Stimulated activated CD4-positive, alpha-beta T cell treated with anti-CD3 and anti-CD28 coated beads, Interleukin-15, amount 100 ng/mL, for 1 hour (primary cell): ENCODE measurements at places on chromosomes 7 and 10.

- DNase-seq: no peak
These were observed 29.8 kb downstream of the NRP1 start for GRCh38 chr10:33304423-33305225.

DNA sequence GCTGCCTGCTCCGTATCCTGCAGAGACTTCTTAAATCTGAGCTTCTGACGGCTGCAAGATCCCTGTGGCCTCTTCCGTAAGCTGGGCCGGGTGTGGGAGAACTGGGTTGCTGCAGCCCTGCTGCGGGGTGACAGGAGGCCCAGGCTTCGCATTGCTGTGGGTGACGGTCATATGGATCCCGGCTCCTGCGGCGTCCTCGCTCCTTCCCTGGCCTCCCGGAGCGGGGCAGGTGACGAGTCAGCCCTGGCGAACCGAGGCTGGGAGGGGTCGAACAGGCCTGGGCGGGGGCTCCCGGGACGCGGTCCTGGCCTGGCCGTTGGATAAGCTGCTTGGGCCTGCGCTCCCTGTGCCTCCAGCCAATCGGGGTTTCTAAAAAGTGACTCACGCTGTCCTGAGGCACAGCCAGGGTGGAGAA is 7.8 kb upstream of the UBE2D1 start:
- no peak for DNase-seq

GRCh38 chr10:120415709-120416330 is 41.2 kb upstream of the PLPP4 start:
- DNase-seq: no peak

DNA sequence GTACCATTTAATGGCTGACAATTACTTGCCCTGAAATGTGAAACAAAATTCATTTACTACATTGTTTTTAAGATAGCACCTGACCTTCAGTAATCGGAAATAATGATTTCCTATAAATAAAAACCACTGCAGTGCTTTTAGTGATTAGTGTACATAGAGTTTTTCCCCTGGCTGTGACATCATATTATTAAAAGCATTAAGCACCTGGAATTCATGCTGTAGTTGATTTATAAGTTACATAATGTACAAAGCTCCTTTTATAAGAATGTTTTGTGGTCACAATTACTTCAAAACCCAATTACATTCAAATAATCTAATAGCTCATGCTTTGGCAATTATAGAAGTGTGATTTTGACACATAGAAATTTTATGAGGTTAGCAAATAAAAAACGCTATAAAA is 44.3 kb upstream of the EIF4H start:
- no peak for DNase-seq

- DNase-seq: no peak
These were observed 138.7 kb upstream of the ADO start for GRCh38 chr10:62665771-62666170.

DNA sequence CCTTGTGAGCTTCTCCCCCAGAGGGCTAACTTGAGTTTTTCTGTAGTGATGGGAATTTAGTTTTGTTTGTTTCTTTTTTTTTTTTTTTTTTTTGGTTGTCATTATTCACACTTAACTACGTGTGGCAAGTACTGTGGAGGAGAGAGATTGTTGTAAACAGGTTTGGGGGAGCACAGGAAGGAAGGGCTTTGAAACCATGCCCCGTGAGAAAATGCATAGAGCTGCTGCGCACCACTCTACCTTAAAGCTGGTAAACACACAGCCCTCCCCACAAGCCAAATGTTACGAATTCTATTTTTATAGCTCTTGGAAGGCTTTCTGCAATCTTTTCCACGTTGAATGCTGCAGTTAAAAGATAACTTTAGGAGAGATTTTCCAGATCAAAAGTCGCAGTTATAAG is 76.2 kb downstream of the ZNF22 start:
- DNase-seq: no peak

DNA sequence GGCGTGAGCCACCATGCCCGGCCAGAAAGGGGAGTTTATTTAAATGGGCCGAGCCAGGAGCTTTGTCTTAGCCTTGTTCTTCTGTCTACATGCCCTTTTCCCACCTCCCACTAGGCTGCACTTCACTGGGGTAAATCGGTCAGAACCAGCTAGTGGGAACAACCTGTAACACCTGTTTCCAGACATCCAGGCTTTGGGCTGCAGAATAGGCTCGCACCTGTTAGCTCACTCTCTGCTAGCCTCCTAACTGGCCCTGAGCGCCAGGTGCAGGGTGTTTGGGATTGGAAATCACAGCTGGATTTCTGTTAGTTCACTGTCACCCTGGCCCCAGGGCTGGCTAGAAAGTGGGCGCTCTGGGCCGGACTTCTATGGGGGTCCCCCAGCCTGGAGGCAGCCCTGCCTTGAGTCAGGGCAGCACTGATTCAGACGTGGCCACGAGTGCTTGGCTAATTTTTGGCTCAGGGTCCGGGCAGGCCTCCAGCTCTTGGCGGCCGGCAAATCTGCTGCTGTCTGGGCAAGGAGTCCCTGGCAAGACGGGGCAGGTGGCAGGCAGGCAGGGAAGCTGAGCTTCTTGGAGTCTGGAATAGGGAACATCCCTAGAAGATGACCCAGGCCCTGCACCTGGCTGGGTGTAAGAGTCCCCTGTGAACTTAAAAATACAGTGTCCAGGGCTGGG is 48.6 kb downstream of the GTF2IRD1 start:
- DNase-seq: no peak

DNA sequence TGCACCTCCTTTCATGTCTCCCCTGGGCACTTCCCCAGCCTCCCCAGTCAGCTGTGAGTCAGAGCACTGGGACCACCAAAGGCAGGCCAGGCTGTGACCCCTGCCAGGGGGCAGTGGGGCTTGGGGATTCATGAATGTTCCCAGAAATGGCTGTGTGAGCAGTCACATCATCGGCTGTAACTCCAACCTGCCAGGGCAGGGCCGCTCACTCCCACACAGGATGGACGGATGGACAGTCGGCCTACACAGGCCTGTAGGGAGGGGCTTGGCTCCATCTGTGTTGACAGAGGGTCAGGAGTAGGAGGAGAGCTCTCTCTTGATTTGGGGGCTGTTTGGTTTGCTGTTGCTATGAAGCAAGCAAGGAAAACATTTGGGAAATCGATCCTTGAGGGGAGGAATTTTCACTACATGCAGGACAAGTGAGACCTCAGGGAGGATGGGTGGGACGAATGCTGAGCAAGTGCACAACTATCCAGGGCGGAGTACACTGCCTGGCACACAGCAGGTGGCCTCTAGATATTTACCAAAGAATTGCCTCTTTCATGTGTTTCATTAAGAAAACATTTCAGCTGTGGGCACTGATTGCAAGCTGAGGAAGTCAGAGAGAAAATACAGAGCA is 2.9 kb upstream of the IGFBP1 start:
- no peak for DNase-seq

- no peak for DNase-seq
These were observed 77.0 kb upstream of the GPR22 start for GRCh38 chr7:107392830-107393229.

DNA sequence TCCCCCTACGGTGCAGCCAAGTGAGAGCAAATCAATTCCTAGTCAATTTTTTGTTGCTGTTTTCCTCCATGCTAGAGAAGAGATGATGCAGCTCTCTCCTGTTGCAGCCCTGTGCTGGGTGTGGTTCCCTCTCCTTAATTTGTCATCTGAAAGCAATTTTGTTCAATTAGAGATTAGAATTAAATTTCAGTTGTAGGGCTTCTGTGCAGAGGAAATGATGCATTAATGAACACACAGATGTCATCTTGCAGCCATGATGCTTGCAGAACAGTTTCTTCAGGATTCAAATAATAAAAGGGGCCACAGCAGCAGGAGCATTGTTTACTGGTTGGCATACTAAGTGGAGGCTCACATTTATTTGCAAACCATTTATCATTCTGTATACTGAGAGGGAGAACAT is 266.0 kb downstream of the AUTS2 start:
- DNase-seq: no peak

DNA sequence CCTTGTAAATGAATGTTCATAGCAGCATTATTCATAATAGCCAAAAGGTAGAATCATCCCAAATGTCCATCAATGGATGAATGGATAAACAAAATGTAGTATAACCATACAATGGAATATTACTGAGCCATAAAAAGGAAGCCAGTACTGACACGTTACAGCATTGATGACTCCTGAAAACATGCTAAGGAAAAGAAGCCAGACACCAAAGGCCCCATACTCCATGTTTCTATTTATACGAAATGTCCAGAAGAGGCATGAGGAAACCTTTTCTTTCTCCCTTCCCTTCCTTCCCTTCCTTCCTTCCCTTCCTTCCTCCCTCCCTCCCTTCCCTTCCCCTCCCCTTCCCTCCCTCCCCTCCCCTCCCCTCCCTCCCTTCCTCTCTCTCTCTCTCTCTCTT is 131.9 kb downstream of the JAZF1 start:
- no peak for DNase-seq

GRCh38 chr7:152333134-152333533 is 102.7 kb downstream of the KMT2C start:
- no peak for DNase-seq

GRCh38 chr7:150335108-150335773 is 6.2 kb downstream of the RARRES2 start:
- DNase-seq: no peak
